Ascending aorta (tissue), 2 donors: ENCODE measurements at places on chromosomes 1 and 21. TPM values are rescaled to one million over a fixed set of nuclear protein-coding genes. Genes with fewer than 3 reads are reported as not detected.

The KHDRBS1 gene
- total RNA-seq = 120 TPM

The GBP3 gene
- total RNA-seq = 28.5 TPM

GRCh38 chr1:15691434-15692032 is 7.4 kb downstream of the PLEKHM2 start:
- H3K4me1 ChIP-seq = peaks cover 27% of the 10 kb centered on the region
- H3K36me3 ChIP-seq = peaks cover 3% of the 10 kb centered on the region
- no peaks in the 10 kb centered on the region for H3K27me3 ChIP-seq
- H3K27ac ChIP-seq = peak overlapping the region; percentile 66
- no peak overlapping the region for H3K4me3 ChIP-seq
- DNase-seq = no peak

DNA sequence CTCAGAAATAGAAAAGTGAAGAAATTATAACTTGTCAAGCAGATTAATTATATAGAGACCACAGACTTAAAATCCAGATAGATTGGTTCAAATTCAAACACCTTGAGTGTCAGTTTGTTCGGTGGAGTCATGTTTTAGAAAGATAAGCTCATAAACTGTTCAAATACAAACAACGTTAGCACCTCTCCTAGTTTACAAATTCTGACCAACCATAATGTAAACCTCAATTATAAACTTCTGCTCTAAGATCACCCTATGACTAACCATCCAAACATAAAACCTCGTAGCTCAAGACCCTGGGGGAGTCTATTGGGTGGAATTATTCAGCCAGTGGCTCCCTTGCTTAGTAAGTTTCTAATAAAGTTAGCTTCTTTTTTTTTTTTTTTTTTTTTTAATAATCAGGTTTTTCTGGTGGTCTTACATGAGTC is 12.4 kb downstream of the CBR1 start:
- no peaks in the 10 kb centered on the region for H3K4me1 ChIP-seq
- H3K27ac ChIP-seq = no peak overlapping the region
- no peak overlapping the region for H3K4me3 ChIP-seq
- H3K36me3 ChIP-seq = no peaks in the 10 kb centered on the region
- no peak for DNase-seq
- no peaks in the 10 kb centered on the region for H3K27me3 ChIP-seq

DNA sequence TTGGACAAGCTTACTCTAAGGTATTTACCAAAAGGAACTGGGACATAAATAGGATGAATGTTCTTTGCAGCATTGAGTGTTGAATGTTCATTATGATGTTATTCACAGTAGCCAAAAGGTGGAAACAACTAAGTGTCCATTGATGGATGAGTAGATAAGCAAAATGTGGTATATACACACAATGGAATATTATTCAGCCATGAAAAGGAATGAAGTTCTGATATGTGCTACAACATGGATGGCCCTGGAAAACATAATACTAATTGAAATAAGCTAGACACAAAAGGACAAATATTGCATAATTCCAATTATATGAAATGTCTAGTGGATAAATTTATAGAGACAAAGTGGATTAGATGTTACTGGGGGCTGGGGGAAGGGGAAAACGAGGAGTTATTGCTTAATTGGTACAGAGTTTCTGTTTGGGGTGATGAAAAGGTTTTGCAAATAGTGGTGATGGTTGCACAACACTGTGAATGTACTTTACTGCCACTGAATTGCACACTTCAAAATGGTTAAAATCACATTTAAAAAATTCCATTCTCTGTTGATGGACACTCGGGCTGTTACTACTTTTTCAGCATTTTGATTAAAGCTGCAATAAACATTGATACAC is 2.9 kb downstream of the MTARC1 start:
- no peaks in the 10 kb centered on the region for H3K27me3 ChIP-seq
- no peak for DNase-seq
- H3K27ac ChIP-seq = no peak overlapping the region
- H3K36me3 ChIP-seq = no peaks in the 10 kb centered on the region
- no peak overlapping the region for H3K4me3 ChIP-seq
